ENCODE measurements at places on chromosomes 7 and 10. TPM values are rescaled to one million over a fixed set of nuclear protein-coding genes. Genes with fewer than 3 reads are reported as not detected.
A peak's percentile ranks its signal among the peaks of the same experiment; 100 is the strongest.

DNA sequence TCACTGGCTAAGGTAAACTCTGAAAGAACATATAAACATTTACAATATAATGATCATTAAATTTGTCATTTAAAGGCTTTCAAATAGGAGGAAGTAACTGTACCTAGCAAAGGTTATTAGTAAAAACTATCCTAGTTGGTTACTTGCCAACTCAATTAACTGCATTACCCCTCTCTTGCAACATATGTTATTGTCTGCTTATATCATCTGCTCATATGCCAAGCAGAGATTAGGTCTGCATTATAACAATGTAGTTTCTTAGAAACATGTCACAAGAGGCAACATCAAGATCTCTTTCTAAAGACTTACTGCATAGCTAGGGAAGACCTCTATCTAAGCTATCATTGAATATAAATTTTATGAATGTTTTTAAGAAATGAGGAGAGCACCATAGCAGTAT lies 132.5 kb downstream of the RELN start:
- DNase-seq = no peak

DNA sequence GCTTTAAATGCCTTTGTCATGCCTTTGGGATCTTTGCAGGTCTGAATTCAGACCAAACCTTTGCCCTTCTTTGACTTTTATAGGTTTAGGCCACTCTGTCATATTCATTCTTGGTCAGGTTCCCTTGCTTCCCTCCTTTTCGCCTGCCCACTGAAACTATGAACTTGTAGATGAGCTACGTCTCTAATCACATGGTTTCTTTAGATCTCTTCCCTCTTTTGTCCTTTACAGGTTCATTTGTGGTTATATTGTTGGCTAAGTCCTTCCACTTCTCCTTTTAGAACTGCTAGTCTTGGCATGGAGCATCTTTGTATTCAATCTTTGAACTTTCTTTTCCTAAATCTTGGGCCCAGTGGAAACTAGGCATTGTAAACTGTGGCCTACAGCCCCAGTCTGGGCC lies 104.0 kb upstream of the ZEB1 start:
- DNase-seq = no peak

SLIT1 gene
- not detected for total RNA-seq

MINDY4 gene
- total RNA-seq = 5.1 TPM

- peak; percentile 48 for DNase-seq
Measured at GRCh38 chr10:74213571-74214162, 62.6 kb downstream of the ADK start.

- no peak for DNase-seq
Measured at GRCh38 chr7:84693483-84693882, 493.4 kb downstream of the SEMA3D start.

CYP3A4 gene
- not detected for total RNA-seq

ADCYAP1R1 gene
- total RNA-seq = 0.06 TPM

- DNase-seq = no peak
Measured at GRCh38 chr10:91105269-91105668, 115.2 kb upstream of the PCGF5 start.

- no peak for DNase-seq
Measured at GRCh38 chr10:56605051-56605450, 244.0 kb upstream of the ZWINT start.

- no peak for DNase-seq
Measured at GRCh38 chr10:104321725-104322415, 16.4 kb downstream of the ITPRIP start.

GRCh38 chr10:63919575-63920279 lies 398.5 kb downstream of the REEP3 start:
- DNase-seq = peak; percentile 17

BAIAP2L1 gene
- total RNA-seq = 2.9 TPM

DNA sequence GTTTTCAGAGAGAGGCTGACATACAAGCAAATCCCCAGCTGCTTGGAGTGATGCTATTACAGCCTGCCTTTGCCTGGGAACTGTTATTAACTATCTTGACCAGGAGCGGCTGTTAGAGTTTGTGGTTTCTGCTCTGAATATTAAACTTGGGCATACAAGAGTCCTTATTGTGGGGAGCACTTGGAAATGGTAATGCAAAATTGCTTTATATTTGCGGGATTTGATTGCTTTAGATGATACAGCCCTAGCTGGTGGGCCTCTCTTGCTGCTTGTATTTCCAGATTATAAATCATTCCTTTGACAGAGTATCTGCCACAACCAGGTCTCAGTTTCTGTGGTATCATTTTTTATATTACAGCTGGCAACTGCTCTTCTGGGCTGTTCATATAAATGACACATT lies 101.9 kb upstream of the FAM204A start:
- no peak for DNase-seq

DNA sequence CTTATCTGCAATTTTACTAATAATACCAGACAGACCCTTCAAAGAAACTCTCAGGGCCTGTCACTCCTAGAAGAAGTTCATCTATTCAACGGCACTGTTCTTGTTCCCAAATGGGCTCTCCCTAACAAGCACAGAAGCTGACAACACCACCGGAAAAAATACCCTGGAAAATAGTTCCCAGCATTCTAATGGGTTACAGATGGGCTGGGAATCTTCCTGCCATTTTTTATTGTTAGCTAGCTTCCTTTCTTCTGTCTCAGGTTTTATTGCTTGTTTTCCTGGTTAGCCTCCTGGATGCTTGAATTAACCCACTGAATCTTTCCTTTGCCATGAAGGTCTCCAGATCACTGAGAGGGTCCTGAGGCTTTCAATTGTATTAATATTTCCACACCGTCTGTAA lies 689.8 kb upstream of the NRP1 start:
- DNase-seq = no peak

GRCh38 chr7:135924302-135924701 lies 52.9 kb downstream of the MTPN start:
- no peak for DNase-seq

IFIT1B gene
- not detected for total RNA-seq

DNA sequence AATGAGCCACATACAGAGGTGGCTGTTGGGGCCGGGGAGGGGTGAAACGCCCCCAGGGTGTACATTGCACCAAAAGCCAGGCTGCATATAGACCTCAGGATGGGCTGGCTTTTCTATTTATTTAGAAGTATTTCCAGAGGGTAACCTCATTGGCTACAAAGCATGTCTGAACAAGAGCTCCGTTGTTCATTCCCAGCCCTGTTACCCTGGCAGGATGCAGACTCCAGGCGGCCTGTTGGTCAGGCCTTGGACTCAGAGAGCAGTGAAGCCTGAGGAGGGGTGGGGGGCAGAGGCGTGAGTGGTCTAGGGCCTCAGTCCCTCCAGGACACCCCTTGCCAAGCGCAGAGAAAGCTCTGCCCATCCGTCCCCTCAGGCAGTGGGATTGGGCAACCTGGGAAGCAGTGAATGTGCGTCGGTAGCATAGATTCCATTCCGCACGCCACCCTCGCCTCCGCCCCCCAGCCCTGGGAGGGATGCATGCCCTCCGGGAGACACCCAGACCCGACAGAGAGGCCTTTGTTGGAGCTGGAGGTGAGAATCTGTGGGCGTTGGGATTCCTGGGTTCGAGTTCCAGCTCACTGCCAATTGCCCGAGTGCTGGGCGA lies 41.9 kb downstream of the TCF7L2 start:
- DNase-seq = no peak

ELN gene
- 3.3 TPM for total RNA-seq

TUBAL3 gene
- total RNA-seq = not detected

PNLIPRP1 gene
- total RNA-seq = not detected

GRCh38 chr10:29392376-29393021 lies 103.6 kb downstream of the LYZL1 start:
- peak; percentile 27 for DNase-seq

DNA sequence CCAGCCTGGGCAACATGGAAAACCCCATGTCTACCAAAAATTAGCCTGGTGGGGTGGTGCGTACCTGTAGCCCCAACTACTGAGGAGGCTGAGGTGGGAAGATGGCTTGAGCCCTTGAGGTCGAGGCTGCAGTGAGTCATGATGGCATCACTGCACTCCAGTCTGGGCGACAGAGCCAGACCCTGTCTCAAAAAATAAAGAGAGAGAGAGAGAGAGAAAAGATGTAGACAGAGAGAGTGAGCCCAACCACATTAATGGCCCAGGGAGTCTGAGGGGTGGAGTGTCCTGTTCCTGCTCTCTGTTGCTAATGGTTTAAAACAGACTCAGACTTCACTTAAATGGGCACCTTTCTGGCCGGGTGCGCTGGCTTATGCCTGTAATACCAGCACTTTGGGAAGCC lies 455.7 kb upstream of the GALNT17 start:
- DNase-seq = no peak

GRCh38 chr10:15801641-15802040 lies 58.7 kb downstream of the MINDY3 start:
- no peak for DNase-seq

DNA sequence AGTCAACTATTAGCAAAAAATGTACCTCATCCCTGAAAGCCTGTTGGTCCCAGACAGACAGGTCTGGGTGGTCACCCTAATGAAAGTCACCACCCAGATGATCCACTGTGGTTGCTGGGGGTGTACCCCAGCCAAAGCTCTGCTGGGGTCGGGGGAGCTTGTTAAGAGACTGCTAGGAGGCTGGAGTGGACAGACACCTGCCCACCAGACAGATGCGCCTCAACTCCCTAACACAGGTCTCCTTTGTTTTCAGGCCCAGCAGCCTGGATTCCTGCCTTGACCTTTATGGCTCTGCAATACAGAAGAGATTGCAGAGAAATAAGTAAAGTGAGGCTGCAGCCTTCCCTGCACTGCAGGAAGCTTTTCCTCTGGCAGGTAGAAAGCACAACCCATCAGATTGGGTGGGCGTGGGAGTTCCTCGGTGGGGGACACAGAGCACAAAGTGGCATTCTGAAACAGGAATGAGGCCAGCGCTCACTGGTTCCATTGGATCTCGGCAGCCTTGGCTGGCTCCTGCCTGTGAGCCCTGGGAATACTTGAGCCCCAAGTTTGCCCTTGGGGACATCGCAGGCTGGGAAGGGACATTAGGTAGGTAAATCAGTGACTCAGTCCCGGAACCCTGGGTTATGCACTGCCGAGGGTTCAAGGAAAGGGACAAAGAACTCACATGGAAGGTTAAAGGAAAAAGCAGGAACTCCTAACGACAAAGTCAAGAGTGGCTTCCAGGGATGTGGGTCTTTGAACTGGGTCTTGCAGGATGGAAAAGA lies 18.0 kb upstream of the ZNF488 start:
- DNase-seq = no peak

HMX2 gene
- not detected for total RNA-seq

DNA sequence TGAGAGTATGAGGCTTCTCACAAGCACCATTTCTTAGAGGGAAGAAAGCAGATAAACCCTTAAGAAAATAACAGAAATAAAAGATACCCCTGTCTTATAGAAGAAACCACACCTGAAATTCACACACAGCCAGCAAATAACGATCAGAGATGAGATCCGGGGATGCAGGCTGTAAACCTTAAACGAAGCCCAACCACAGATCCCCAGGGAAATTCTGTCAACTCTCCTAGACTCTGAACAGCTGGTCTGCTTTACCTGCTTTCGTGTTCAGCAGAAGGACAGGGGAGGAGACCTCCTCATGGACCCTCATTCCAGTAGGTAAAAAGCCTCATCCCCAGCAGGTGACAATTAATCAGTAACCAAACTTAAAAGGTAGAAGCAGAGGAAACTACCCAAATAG lies 45.0 kb downstream of the VOPP1 start:
- DNase-seq = no peak

GRCh38 chr10:87860816-87861403 lies 2.4 kb downstream of the KLLN start:
- DNase-seq = no peak

DNA sequence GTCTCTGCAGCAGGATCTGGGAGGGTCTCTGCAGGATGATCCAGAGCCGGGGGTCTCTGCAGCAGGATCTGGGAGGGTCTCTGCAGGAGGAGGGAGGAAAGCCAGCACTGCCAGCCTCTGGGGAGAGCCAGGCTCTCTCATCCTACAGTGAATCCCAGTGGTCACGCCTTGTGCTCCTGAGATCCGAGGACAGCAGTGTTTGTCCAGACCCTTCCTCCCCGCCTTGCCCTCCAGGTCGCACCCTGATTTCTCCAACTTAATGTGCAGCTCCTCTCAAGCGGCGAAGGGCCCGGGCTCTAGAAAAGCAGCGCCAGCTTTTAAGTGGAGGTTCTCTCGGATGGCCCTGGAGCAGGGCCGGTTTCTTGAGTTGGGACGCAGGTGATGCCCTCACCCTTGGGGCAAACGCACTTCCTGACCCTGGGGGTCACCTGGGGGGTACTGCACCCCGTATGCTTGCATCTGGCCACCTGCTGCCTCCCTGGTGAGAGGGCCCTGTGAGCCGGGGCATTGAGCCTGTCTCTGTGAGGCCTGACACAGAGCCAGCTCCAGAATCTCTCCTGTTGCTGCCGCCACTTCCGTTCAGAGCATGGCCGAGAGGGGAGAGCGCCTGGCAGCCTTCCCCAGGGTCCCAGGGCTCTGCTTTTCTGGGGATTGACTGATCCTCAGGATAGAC lies 111.6 kb downstream of the ACTR3B start:
- no peak for DNase-seq

- peak; percentile 52 for DNase-seq
Measured at GRCh38 chr7:77738871-77739270, 42.6 kb downstream of the RSBN1L start.

DNA sequence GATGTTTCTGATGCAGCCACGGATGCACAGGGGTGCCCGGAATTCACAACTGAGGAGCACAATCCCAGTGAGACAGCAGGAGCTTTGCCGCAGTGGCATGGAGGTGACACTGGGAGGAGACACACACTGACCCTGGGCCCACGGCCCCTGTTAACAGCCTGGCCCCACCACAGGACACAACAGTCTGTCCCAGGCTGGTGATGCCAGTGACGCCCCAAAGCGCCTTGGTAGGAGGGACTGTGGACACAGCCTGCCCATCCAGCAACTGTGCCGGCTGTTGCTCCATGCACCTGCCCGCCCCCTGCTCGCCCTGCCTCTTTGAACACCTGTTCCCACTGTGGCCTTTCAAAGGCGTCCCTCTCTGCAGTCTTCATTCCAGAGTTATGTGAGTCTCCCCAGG lies 49.8 kb downstream of the KLF6 start:
- no peak for DNase-seq

DNA sequence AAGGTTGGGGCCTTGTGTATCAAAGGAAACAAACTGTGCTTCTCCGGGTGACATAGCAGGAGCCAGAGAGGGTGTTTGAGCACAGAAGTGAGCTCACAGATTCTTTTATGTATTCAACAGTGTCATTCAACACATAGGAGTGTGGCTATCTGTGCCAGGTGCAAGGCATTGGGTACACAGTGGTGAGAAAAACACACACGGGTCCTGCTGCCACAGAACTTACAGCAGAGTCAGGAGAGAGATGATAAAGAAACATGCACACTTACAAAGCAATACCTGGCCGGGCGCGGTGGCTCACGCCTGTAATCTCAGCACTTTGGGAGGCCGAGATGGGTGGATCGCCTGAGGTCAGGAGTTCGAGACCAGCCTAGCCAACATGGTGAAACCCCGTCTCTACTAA lies 16.3 kb upstream of the ECHDC3 start:
- DNase-seq = no peak

- peak; percentile 82 for DNase-seq
Measured at GRCh38 chr10:103709341-103709920, 145.9 kb downstream of the SH3PXD2A start.

DNA sequence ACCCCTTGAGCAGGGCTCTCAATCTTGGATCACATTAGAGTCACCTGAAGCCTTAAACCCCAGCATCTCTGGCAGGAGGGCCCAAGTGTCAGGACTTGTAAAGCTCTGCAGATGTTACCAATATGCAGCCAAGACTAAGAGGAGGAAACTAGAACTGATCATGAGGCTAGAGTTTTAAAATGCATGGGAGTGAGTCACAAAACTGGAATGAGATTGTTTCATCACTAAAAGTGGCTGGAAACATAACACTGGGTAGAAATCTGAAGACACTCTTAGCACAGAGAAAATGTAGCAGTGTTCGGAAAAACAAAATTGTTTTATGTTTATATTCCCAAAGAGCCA lies 63.3 kb upstream of the GHITM start:
- DNase-seq = peak; percentile 52

HTR5A gene
- total RNA-seq = not detected

HEPACAM2 gene
- not detected for total RNA-seq
